ENCODE measurements at places on chromosomes 11 and 22. TPM values are rescaled to one million over a fixed set of nuclear protein-coding genes. Genes with fewer than 3 reads are reported as not detected.
A peak's percentile ranks its signal among the peaks of the same experiment; 100 is the strongest.

The ENTHD1 gene
- 0.47 TPM for total RNA-seq

The RIC3 gene
- 19.3 TPM for total RNA-seq

DNA sequence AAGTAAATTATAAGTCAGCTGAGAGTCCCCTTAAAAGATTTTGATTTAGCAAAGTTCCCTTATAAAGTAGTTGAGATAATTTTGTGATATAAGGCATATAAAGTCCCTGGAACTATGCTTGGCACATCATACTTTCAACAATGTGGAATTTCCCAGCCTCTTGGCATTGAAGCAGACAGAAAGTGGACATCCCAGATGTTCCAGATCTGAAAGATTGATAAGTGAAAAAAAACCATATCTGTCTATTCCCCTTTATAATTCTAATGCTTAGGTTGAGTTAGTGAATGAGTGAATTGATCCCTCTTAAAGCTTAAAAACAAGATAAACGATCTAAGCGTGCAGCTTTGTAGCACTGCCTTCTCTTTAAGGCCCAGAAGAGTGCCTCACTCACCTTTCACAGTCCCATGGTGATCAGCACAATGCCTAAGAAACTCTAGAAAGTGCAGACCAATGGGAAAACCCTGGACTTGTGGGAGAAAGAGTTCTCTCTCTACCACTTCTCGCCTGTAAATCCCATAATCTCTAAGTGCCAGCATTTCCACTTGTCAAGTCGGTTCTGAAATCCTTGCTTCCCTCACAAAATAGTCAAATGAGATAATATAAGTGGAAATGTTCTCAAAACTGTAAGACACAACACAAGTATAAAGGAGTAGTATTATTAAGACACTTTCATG lies 17.8 kb downstream of the FIBIN start:
- ATAC-seq, result no peak

The MMP13 gene
- total RNA-seq, result not detected

DNA sequence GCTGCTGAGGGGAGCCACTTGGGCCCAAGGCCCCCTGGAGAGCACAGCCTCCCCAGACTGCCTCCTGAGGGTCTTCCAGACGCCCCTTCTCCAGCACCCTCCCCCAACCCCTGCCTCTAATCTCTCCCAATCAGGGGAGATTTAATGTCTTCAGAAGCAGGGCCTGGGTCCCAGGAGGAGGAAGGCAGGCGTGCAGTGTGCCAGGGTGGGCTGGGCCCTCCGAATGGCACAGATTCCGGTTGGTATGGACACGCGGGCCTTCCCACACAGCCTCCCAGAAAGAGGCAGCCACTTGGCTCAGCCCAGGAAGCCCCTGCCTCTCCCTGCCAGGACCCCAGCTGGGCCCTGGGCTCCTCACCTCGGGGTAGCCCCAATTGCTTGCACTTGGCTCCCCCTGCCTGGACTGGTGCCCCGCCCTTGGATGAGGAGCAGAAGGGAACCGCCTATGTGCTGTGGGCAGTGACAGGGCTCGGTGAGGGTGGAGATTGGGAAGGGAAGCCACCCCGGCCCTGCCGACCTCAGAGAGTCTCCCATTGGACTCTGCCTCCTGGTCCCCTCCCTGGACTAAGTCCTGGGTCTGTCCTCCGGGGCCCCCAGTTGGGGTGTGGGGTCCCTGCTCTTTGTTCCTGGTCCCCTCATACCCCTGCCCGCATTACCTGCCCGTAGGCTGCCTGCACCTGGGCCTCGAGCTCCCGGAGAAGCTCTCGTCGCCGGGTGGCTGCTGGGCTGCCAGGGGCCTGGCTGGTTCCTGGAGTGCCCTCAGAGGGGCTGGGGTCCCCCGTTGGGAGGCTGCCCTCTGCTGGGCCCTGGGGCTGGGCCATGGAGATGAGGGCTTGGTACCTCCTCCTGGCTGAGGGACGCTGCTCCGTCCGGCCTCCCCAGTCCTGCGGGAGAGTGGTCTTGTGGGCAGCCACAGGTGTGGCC lies 572 bp upstream of the CABP2 start:
- ATAC-seq, result no peak

DNA sequence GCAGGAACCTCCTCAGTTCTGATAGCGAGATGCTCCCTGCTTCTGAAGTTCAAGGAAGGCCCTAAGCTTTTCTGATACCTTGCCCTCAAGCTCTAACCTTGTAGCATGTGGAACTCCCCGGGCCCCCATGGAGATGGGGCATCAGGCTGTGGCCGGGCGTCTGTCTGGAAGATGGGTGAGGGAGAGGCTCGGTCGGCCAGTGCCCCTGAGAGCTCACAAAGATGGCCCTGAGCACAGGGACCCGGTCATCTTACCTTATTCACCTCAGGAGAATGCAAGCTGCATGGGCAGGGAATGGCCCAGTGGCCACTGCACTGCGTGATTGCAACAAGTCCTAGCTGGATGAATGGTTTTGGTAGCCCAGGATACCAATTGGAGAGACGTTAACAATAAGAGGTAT lies 830.3 kb downstream of the TBC1D22A start:
- ATAC-seq, result no peak

The TYMP gene
- total RNA-seq, result 49.3 TPM

DNA sequence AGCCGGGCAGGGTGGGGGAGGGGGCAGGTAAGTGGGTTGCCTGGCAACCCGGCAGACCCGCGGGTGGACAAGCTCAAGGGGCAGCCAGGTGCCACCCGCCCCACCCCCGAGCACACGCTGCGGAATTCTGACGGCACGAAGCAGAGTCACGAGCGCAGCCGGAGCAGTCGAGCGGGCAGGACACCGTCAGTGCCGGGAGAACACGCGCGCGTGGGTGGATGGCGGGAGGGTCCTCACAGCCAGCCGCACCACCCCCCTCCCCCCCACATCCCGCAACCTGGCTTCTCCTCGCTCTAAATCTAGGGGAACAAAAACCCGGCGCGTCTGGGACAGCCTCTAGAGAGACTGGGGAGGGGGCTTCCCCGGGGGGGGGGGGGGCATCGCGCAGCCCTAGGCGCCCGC lies 133.1 kb upstream of the HSD17B12 start:
- peak; percentile 31 for ATAC-seq

DNA sequence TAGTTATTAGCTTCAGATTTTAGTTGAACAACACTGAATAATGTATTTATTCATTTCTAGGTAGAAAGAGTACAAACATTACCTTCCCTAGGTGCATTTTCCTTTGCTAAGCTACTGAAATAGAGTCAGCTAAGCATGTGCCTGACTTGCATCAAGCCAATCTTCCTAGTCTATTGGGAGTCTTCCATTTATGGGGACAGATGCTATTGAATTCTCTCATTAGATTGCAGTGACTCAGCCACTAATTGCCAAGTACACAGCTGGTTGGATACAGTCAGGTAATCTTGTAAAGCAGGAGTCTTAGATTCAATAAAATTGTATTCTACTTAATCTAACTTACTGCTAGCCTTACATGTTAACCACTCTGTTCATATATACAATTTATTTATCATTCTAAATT lies 55.2 kb upstream of the RPS13 start:
- ATAC-seq, result no peak

DNA sequence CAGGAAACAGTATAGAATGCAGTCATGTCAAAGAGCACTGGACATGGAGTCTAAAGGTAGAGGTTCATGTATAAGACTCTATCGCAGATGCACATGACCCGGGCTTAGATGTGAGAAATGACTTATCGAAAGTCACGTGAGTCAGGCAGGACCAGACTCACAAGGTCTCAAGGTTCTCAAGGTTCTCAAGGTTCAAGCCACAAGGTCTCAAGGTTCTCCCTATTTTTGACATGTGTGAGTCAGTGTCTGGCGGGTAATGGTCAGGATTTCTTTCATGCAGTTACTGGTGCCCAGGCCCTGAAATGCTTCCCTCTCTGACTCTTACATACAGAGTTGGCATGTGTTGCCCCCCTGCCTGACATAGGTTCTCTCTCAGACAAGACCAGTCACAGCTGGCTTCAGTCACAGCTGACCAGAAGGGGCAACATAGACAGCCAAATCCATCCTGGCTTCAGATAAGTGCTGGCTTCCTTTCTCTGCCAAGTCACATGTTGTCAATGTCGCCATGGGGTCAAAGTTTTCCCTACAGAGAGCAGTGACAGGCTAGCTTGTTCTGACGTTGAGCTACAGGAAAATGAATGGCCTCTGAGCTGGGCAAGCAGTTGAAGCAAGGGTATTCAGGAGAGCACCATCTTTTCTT lies 10.1 kb downstream of the CSRP3 start:
- no peak for ATAC-seq

DNA sequence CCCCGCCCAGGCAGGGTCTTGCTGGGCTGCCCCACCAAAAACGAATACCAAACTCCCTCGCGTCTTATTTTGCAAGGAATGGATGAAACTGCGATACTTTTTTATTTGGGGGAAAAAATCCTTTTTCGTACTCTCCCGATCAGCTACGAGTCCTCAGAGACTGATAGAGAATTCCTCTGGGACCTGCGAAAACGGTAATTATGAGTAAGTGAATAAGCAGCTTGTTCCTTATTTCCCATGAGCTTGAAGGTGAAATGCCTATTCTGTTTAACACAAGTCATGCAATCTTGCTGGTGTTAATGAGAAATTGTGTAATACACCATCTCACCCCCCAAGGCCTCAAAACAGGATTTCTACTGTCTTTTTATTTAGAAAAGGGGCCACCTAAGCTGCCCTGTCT lies 5.5 kb downstream of the GRK3 start:
- no peak for ATAC-seq

DNA sequence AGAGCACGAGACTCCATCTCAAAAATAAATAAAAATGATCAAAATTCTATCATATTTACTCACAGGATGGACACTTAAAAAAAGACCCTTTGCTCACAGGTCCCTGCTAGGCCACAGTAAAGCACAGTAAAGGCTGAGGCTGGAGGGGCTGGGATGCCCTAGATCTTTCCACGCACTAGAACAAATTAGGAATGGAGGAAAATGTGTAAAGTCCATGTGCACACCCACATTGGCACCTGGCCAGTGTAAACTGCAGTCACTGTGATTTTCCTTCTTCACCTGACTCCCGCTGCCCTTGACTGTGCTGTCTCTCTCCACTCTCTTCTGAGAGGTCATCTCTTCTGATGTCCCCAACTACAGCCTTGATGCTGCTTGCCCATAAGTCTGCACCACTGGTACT lies 195.5 kb downstream of the EFCAB6 start:
- no peak for ATAC-seq

The OR5J2 gene
- total RNA-seq, result not detected

DNA sequence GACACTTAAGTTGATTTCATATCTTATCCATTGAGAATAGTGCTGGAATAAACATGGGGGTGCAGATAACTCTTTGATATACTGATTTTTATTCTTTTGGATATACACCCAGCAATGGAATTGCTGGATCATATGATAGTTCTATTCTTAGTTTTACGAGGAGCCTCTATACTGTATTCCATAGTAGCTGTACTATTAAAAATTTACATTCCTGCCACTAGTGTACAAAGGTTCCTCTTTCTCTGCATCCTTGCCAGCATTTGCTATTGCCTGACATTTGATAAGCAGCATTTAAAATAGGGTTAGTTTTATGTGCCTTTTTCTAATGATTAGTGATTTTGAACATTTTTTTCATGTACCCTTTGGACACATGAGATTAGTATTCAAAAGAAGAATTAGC lies 554.2 kb downstream of the JRKL start:
- no peak for ATAC-seq

DNA sequence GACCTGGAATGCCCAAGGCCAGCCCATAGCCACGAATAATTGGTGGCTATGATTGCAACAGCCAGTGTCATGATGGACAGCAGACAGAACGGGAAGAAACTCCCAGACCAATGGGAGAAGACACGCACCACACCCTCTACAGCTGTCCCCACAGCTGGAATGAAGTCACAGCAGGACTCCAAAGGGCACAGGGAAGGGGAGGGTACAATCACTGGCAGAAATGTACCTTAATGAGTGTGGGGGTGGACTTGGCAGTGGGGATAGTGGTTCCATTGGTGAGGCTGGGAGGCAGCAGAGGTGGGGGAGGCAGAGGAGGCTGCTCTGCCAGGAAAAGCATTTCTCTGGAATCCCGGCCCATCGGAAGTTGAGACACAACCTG lies 52.9 kb downstream of the SGSM3 start:
- ATAC-seq, result no peak

The RCOR2 gene
- total RNA-seq, result not detected

All from gastroesophageal sphincter (tissue), 4 donors.